Coronary artery (tissue), 2 donors: ENCODE measurements at places on chromosomes 11 and 22.

- no peak for DNase-seq
Measured at GRCh38 chr22:36571991-36572390, 43.0 kb upstream of the EIF3D start.

GRCh38 chr11:107587306-107587979, 3.5 kb upstream of the ELMOD1 start:
- DNase-seq, result no peak

DNA sequence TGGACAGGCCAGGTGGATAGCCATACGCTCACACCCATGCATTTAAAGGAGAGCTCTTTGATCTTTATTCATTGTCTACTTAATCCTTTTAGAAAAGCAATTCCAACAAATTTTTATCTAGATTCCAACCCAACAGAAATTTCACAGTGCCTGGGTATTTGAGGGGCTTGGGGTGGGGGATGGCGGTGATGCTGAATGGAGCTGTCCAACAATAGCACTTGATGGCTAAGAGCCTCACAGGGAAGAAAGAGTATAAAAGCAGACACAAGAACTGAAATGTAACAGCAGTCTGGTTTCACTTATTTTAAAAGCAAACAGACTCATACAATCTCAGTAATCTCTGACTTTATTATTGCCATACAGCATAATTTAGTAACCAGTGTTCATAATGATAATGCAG, 101.8 kb upstream of the SORL1-AS1 start:
- no peak for DNase-seq

DNA sequence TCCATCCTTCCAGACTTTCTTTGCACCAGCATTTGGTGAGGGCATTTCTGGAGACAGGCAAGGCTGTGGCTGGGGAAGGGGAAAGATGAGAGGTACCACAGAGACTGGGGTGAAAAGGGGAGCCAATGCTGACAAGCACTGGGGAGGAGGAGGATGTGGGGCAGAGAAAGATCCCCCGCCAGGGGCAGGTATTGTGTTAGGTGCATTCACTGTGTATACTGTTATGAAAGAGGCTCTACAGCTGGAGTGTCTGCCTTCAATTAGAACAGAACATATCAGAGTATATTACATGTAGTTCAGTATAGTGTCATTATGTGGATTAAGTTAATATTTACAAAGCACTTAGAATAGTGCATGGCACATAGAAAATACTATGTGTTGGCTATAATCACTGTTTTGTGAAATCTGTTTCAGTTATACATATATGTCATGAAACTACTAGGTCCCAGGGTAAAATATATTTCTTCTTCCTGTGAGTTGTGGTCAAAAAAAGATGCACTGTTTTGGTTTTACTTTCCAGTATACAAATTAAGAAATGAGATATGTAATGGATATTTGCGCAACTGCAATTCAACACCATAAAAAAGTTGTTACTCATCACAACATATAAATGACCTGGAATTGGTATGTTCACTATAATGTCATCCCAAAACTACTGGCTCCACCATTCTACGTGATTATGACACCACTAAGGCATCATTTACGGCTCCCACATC, 8.4 kb downstream of the MSANTD2 start:
- no peak for DNase-seq

- no peak for DNase-seq
Measured at GRCh38 chr11:121270001-121270678, 22.4 kb upstream of the SC5D start.

- DNase-seq, result peak; percentile 77
Measured at GRCh38 chr11:61917334-61918109, at the start of gene RAB3IL1. Gene RAB3IL1, minus strand, starts transcription at chr11:61917566. Its CDS starts 199 bp downstream, at chr11:61917367.

DNA sequence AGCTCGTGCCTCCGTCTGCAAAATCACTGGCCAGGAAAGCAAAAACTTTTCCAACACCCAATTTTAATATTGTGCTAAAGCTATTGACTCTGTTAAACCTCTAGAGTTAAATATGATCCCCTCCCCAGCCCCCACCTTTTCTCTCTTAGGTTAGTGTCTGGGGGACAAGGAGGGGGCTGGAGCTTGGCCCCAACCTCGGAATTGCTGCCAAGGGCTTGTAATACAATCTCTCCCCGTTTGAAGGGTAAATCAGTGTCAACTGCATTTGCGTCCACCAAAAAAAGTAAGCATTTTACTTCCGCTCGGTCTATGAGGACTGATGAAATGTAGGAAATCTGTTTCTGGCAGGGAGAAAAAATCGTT, at the start of gene GAS2:
TSS of gene GAS2 (plus strand) at position 287 of the 363 bp plus-strand sequence. CDS start 8,259 bp downstream, outside the sequence.
- no peak for DNase-seq

GRCh38 chr11:83542861-83543260, 256.7 kb upstream of the CCDC90B start:
- no peak for DNase-seq

DNA sequence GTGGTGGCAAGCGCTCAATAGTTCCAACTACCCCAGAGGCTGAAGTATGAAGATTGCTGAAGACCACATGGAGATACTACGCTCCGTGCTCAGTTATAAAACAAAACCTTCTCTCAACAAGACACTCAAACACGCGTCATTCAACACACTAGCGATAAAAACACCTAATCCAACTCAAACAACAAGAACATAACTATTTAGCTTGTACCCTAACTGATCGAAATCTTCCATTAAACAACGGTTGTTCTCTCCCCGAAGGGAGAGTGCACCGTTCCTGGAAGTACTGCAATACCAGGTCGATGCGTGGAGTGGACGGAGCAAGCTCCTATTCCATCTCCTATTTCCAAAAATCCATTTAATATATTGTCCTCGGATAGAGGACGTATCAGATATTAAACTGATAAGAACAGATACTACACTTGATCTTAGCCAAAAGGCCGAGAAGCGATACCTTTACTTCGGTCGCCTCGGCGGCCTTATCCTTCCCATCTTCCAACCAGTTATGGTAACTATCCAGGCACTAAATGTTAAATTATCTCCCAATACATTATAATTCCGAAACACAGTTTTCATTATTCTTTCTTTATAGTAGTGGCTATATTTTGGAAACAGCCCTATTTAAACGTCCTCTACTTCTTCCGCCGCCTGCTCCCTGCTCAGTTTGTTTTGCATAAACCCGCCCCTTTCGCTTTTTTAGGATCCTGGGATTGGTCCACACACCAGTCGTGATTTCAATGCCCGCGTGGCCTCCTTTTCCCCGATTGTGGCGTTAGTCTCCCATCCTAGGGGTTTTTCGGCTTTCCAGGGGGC, 2.2 kb upstream of the WDR74 start:
- peak; percentile 90 for DNase-seq

GRCh38 chr11:113839842-113840241, 35.5 kb downstream of the USP28 start:
- no peak for DNase-seq

DNA sequence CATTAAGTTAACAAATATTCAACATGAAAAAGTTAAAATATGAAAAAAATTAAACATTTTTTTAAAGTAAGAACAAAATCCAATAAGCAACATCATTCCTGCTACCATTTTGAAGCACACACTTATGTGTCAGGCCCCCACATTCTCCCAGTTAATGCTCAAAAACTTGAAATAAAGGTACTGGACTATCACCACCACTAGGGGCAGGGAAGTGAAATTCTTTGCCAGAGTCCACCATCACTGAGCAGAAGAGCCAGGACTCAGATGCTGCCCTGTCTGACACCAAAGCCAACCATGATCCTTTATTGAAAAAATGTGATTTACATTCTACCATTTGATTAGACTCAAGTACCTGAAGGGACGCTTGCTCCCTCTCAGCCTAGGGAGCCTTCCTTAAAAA, 39.1 kb downstream of the PITPNB start:
- no peak for DNase-seq

GRCh38 chr11:31879681-31880080, 68.6 kb upstream of the PAX6 start:
- no peak for DNase-seq

- no peak for DNase-seq
Measured at GRCh38 chr11:134503596-134503995, 91.6 kb upstream of the B3GAT1 start.

- no peak for DNase-seq
Measured at GRCh38 chr11:20278727-20279126, 84.8 kb upstream of the HTATIP2 start.

DNA sequence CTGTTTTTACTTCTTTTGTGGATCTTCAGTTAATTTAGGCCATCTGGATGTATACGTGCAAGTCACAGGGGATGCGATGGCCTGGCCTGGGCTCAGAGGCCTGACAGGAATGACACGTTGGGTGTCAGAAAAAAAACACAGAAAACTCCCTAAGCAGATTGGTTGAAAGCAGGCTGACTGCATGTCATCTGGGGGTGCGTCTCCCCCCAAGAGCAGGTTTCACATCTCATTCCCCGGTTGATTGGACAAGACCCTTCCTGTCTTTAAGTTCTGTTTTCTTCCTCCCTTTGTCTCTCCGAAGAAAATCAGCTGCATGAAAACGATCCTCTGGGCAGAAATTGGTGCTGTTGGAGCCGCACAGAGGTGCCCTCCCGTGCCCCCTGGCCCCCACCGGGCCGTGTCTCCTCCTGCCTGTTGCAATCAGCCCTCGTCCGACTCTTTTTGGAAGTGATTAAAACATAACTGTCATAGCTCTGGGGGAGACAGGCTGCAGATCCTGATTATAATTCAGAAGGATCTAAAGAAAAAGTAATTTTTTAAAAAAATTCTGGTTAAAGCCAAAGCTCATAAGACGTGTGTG, 71.8 kb upstream of the PARVG start:
- no peak for DNase-seq

DNA sequence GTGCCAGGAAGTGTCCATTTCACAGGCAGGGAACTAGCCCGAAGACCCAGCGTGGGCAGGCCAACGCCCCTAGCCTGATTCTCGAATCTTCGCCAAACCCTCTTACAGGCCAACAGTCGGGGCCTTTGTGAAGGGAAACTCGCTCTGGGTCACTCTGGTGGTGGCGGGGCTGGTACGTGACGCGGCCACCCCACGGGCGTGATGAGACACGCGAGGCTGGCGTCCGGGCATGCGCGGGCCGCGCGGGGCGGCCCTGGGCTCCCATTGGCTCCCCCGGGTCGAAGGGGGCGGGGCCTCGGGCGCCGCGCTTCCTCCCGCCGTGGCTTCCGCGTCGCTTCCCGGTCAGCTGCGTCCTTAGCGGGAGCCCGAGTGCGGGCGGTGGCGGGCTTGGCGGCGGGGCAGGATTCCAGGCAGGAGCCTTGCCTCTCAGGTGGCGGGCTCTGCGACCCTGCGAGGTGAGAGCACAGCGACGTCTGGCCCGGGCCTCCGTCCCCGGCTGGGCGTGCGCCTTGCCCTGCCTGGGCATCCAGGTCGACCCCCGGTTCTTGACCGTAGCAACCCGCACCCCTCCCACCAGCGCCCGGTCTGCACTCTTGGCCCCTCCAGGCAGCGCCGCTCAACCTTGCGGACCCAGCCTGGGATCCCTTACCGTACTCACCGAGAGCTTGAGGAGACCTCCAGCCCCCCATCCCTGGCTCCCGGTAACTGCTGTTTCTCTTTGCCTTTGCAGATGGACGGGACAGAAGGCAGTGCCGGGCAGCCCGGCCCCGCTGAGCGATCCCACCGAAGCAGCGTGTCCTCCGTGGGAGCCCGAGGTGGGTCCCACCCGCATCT, at the start of gene FRMD8:
TSS of gene FRMD8 (plus strand) at position 331 of the 834 bp plus-strand sequence. CDS start at position 731, 400 bp downstream.
- DNase-seq, result peak; percentile 96

- no peak for DNase-seq
Measured at GRCh38 chr11:6746086-6746618, 25.6 kb downstream of the OR2AG2 start.

DNA sequence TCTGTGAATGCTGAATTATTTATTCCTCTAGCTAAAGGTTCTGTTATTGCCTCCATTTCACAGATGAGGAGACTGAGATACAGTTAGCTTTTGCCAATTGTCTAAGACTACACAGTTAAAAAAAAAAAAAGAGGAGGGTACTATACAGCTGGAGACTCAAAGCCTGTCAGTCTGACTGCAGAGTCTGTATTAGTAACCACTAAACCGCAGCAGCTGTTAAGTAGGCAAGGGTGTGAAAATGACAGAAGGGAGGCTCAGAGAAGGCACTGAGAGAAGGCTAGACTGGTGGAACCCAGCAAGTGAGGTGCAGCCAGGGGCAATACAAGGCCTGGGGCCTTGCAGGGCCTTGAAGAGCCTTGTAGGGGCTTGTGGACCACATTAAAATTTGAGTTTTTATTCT, 181.2 kb downstream of the CSNK2A3 start:
- DNase-seq, result no peak

- DNase-seq, result no peak
Measured at GRCh38 chr11:45366619-45367190, 80.6 kb upstream of the SYT13 start.

DNA sequence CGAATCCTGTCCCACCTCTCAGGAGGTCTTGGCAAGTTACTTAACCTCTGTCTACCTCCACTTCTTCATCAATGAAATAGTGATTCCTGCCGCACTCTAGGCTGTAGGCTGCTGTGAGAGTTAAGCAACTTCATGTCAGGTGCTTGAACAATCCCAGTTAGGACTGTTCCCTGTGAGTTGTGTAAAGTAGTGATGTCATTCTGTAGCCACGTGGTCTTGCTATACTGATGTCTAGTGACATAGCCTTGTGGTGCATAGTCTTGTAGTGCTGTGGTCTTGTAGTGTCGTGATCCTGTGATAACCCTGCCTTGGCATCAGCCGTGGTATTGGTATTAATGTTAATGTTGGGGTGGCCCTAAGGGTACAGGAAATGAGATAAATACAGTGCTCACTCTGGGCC, 30.3 kb upstream of the PRR5 start:
- no peak for DNase-seq

DNA sequence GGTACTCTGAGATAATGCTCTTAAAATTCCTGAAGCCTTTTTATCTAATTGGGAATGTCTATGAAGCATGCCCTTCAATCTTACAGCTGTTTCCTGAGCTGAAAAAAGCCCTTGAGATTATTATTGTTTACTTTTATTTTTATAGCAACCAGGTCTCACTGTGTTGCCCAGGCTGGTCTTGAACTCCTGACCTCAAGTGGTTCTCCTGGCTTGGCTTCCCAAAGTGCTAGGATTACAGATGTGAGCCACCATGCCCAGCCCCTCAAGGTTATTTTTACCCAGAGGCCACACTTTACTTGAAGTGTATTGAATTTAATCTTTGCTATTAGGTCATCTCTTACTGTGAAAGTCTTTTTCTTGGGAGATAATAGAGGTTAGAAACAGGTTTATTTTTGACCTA, 7.0 kb upstream of the SWAP70 start:
- DNase-seq, result no peak

GRCh38 chr22:47032091-47032943, 269.9 kb downstream of the TBC1D22A start:
- no peak for DNase-seq

GRCh38 chr11:117715801-117716200, 81.2 kb downstream of the DSCAML1 start:
- DNase-seq, result no peak

- DNase-seq, result no peak
Measured at GRCh38 chr11:121471167-121471566, 18.4 kb upstream of the SORL1-AS1 start.

- no peak for DNase-seq
Measured at GRCh38 chr11:74102321-74102720, 68.5 kb downstream of the C2CD3 start.
